NCI-H748 treated with DMSO at 0.1 percent for 48 hours (cell line): ENCODE measurements at places on chromosomes 5 and 9.
A peak's percentile ranks its signal among the peaks of the same experiment; 100 is the strongest.

DNA sequence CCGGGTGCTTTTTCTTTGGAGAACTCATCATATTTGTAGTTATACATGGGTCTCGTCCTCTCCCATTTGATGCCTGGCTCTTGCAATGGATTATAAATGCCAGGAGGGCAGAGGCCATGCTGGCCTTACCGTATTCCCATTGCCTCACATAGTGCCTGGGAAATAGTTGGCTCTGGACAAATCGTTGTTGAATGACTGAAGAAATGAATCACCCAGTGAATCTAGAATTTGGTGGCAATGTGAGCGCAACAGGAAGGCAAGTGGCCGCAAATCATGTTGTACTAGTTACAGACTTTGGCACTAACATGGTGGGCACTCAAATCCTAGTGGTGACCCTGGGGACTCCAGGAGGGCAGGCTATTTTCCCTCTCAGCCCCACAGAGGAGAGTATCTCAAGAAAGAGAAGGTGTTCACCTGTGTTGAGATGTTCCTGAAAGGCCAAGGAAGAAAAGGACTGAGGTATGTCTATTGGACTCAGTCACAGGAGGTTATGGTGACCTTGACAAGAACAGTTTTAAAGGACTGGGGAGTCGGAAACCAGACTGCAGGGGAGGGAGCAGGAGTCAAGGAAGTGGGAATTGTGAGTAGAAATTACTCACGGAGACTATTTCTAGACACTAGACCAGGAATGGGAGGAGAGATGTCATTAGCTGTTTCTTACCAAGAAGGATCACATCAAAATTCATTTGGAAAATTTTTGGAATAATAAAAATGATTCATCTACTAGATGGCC lies 61.7 kb upstream of the COL15A1 start:
- DNase-seq, result no peak

GRCh38 chr9:107485458-107486043 lies 4.0 kb downstream of the KLF4 start:
- no peak for DNase-seq

- DNase-seq, result peak; percentile 87
Measured at GRCh38 chr5:132556763-132557477, at the start of gene RAD50. TSS of gene RAD50 (plus strand) at chr5:132556977. CDS start at chr5:132557325, 348 bp downstream.

GRCh38 chr5:91296674-91297143 lies 86.4 kb downstream of the ARRDC3 start:
- no peak for DNase-seq

GRCh38 chr5:128084228-128085167 lies 932 bp downstream of the SLC12A2 start:
- peak; percentile 24 for DNase-seq

DNA sequence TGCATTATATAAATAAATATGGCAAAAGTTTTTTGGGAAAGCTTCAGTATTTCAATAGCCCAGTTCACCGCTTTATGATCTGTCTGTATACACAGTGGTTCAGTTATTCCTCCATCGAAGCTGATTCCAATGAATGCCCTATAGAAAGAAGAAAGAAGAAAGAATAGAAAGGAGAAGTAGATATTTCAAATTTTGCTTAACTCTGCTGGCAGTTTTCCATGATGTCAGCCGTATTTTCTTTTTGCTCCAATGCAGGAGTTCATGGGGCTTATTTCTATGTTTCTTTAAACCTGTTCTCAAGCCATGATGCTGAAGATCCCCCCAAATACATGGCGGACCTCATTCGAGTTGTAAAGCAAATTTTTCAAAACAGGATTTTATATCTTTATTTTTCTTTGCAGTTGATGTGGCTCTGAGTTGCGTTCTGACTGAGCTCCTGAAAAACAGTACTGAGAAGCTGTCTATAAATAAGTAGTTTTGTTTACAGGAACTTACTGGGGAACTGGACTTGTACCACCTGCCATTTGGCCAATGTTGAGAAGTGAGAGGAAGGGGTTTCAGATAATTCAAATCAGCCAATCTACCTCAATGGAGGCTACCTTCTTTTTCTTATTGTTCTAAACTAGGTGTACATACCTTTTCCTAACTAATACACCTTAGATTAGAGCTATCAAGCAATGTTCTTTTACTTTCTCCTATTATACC lies 418.5 kb upstream of the MEF2C start:
- no peak for DNase-seq

DNA sequence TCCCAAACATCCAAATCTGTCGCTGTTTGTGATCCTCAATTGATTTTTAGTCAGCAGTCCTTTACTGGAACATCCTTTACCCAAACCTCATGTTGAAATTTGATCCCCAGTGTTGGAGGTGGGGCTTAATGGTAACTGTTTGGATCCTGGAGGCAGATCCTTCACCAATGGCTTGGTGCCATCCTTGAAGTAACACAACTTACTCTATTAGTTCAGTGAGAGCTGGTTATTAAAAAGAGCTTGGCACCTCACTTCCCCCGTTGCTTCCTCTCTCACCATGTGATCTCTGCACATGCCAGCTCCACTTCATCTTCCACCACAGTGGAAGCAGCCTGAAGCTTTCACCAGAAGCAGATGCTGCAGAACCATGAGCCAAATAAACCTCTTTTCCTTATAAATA lies 40.3 kb downstream of the DNAJB5 start:
- DNase-seq, result no peak

DNA sequence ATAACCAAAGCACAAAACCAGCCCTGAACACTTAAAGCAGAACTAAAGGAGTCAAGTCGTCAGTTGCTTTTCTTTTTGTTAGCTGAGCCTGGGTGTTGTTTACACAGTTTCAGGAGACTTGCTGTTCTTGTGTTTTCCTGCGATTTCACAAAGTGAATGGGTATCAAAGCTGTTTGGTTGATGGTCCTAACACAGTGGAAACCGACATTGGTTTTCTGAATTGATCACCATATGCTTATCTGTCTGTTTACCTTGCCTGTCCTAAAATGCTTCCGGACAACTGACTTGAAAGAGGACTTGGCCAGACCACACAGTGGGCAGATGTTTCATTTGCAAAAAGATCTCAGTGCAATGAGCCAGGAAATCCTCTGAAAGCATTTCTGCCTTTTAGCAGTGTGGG lies 676.4 kb downstream of the PRELID2 start:
- DNase-seq, result no peak

DNA sequence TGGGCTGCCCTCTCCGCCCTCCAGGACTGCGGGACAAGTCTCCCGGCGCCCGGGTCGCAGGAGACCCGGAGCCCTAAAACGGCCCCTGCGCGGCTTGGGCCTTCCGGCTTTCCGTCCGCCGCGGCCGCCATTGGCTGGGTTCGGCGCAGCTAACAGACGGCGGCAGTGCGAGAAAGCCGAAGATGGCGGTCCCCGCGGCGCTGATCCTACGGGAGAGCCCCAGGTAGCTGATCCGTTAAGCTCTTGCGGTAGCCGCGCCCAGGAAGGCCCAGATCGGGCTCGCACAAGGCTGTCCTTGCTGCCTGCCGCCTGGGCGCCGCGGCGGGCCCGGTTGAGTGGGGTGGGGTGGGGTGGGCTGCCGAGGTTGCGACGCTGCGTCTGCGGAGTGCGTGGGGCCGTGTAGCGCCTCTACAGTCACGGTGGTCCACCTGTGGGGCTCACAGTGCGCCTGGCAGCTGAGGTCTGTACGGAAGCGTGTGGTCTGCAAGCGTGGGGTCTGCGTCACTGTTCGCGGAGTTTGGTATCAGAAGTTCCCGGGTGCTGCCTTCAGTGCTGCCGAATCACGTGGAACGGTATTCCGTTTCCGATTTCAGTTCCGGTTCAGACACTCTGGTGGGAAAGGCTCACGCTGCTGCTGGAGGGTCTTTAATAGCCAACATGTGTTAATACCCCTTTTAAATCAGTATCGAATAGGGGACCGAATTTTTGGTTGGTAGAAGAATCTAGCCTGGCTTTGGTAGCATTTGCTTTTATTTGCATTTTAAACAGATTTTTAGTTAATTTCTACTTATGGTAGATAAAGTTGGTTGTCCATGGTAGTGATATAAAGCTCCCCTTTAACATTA lies at the start of gene COMMD10:
COMMD10 (plus strand) TSS at position 155 of the 845 bp plus-strand sequence.
- peak; percentile 72 for DNase-seq

- DNase-seq, result no peak
Measured at GRCh38 chr5:133396814-133397213, 215.5 kb downstream of the FSTL4 start.

DNA sequence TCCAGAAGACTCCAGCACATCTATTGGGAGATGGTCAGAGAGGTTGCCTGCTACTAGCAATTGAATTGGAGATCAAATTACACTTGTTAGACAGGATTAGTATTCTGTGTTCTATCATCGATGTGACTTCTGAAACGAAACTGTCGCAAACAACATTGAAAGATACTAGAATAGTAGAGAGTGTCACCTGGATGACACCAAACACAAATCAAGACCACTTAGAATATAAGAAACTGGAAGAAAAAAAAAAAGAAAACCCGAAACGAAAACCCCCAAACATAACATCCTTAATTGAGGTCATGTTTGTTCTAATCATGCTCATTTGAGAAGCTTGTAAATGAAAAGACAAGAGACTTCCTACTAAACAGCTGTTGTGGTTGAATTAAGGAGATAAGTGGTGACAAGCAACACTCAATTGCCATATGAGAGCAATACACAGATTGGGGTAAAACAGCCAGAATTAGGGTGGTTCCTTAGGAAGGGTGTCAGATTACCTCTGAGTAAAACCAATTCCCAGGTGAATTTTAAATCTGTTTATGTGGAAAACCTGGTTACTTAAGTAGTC lies 97.6 kb downstream of the BASP1 start:
- peak; percentile 100 for DNase-seq

- no peak for DNase-seq
Measured at GRCh38 chr5:61464512-61464911, 132.5 kb downstream of the ZSWIM6 start.

DNA sequence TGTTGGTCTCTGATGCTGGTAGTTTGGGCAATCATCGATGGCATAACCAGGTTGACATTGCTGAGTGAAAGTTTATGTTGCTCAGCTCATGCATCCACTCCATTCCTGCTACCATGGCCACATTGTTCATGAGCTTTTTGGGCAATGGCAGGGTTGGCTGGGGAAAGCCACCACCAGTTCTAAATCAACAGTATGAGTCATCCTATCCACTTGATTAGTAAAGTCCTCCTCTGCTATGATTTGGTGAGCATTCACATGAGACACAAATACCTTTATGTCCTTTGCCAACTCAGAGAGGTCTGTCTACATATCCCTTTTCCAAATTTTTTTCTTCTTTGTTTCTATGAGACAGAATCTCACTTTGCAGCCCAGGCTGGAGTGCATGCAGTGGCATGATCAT lies 129.7 kb upstream of the FBN2 start:
- no peak for DNase-seq

DNA sequence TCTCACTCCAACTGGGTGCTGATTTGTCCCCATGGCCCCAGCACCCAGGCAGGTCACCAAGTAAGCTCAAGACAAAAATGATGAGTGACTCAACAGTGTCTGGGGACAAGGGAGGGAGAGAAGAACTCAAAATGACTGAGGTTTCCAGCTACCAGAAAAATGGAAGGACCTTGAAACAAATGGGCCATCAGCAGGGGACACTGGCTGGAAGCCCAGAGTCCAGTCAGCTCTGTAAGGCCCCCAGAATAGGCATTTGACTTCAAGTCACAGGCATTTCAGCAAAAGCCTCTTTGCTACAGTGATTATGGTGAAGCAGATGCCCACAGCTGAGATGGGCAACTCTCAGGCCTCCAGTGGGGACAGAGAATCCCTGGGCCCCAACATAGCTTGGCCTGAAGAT lies 139.0 kb upstream of the GABRP start:
- DNase-seq, result no peak

DNA sequence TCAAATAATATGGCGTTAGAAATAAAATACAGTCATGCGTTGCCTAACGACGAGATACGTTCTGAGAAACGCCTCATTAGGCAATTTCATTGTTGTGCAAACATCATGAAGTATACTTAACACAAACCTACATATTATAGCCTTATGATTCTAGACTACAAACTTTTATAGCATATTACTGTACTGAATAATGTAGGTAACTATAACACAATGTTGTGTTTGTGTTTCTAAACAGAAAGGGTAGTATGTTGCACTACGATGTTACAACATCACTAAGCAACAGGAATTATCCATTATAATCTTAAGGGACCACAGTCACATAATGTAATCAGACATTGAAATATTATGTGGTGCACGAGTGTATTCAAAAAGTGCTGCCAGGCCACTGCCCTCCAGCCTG lies 3.0 kb upstream of the SMC2 start:
- DNase-seq, result peak; percentile 73

- no peak for DNase-seq
Measured at GRCh38 chr9:103399535-103399934, 404.4 kb downstream of the CYLC2 start.

DNA sequence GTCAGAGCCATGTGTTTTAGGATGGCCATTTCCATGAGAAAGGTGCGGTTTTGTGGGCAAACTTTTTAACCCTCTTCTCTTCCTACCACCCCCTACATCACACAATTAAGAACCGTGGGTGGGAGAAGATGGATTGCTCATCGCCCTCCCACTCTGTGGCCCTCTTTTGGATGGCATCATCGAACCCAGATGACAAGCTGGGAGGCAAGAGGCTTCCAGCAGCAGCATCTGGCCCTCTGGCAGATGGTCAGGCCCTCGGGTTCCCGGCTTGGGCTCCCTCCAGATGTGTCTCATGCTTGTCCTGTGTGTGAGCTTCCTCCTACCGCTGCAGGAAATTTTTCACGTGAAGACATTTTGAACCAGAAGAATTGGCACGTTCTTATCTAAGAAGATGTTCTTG lies 199.9 kb downstream of the EBF1 start:
- no peak for DNase-seq

DNA sequence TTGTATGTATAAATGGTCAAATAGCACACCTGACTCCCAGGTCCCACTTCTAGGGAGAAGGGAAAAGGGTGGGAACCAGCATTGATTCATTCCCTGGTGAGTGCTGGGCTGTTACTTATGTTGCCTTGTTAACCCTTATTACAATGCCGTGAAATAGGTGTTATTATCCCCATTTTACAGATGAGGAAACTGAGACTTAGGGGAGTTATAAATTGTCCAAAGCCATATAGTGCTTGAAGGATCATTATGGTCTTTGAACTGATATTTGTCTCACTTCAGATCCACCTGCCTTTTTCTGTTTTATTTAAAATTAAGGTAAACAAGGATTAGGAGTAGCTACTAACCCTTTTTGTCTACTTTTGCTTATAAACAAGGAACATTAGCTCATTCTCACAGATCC lies 16.5 kb downstream of the TMEM268 start:
- DNase-seq, result no peak

DNA sequence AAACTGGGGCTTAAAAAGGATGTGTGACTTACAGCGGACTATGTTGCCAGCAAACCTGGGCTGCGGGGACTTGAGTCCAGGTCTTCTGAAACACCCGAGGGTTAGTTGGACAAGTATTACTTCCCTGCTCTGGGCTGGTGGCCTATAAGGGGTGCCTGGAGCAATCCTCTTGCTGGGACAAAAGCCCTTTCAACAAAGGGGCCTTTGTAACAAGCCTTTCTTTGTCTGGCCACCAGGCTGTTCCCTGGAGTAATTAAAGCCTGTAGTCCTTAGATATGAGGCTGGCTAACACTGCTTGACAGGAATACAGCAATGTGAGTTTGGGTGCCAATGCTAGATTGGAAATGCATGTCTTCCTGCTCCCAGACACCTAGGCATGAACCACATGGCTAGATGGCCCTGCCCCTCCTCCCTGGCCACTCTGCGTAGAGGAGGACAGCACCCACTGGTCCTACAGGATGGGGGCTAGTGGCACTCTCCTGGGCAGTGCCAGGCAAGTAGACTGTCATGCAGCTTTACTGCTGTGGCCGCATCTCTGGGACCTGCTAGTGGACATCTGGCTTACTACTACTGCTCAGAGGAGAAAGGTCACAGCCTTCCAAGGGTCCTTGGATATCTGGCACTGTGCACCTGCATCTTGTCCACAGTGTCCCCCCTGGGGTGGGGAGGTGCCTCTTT lies 343.1 kb downstream of the ZSWIM6 start:
- DNase-seq, result no peak

GRCh38 chr5:160491438-160491837 lies 69.8 kb downstream of the PTTG1 start:
- DNase-seq, result no peak
